CD4-positive, alpha-beta T cell treated with Interferon gamma for 1 hour (primary cell): ENCODE measurements at places on chromosomes 6 and 20.

DNA sequence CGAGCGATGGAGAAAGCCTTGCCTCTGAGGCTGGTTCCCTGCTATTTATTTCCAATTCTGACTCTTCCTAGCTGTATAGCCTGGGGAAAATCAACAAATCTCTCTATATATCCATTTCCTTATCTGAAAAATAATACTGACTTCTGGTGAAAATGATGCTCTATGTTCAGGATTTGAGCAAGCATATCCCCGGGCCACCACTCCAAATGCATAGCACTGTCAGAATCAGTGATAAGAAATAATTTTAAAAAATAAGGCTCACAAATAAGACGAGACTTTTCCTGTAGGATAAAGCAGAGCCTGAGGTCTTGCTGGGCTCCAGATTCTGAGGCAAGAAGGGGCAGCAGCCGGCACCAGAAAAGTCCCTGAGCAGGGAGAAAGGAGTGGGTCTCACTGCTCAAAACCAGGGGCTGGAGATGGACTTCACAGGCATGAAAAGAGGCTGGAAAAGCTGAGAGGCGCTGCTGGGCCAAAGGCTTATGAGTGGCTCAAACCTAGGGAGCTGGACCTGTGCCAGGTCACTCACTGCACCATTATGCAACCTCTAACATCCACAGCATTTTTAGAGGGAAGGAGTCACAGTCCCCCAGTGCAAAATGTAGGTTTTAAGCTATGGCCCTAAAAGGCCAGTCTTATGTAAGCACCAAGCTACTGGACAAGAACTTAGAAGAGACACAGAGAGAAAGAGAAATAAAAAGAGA, 48.1 kb upstream of the SLC17A4 start:
- DNase-seq, result no peak

DNA sequence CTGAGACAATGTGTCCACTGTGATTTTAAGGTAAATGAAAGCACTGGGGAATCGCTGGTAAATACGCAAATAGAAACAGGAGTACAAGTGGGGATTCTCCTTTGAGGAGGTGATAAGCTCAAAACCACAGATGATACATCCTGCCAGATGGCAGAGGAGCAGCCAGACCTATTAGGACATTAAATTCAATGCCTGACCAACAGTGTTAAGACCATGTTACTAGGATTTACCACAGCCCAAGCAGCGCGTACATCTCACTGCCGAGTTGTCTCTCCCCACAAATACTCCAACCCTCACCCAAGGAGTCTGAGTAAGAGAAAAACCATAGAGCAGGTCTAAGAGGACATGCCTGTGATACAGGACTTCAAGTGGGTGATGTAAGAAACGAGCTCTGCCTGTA, 68.9 kb upstream of the TULP1 start:
- no peak for DNase-seq

GRCh38 chr6:161417717-161418462, 144.0 kb upstream of the AGPAT4 start:
- DNase-seq, result no peak

GRCh38 chr6:73965539-73966029, 269.6 kb downstream of the CD109 start:
- DNase-seq, result no peak

GRCh38 chr6:116783852-116784251, 18.3 kb upstream of the FAM162B start:
- no peak for DNase-seq

DNA sequence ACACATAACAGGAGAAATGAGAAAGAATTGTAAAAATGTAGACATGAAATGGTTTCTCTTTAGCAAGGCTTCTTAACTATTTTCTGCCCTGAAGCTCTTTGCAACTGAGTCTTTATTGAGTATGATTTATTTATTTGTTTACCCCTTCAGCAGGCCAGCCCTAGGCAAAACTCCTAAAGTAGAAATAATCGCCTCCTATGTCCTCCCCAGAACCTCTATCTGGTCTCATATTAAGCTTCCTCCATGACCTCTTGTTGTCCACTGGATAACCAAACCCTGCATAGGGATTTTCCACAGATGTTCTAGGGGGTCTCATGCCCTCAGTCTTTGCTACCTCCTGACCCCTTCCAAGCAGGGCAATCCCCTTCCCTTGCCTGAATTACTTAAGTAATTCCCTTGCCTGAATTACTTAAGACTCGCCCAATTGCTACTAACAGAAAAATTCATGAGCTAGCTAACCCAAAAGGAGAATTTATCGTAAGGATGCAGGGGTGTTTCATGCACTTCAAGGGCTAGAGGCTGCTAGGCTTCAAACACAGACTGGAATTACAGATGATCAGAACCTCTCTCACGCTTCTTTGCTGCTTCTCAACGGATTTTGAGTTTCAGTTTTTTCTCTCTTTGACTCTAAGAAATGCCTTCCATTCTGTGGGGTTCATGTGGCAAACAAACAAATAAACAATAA, 425.9 kb upstream of the RNF217 start:
- DNase-seq, result no peak

DNA sequence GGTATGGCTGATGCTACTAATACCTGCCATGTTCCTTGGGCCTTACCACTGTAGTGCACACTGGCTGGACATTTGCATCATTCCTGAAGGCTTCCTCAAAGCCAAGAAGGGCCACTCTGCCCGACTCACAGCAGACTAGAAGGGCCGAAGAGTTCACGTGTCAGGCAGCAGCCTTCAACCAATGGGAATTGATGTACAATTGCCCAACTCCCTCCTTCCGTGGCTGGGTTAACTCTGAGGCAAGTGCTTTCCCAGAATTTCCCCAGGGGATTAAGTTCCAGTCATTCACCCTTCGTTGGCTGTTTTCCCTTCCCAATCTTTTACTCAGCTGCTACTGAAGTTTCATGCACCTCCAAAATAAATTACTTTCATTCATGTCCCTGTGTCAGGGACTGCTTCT, 29.8 kb downstream of the PSMB9 start:
- DNase-seq, result no peak

- no peak for DNase-seq
Measured at GRCh38 chr20:32444474-32445220, 86.5 kb downstream of the ASXL1 start.

GRCh38 chr20:15867899-15868298, 705.3 kb downstream of the KIF16B start:
- no peak for DNase-seq
